C1 segment of cervical spinal cord (tissue), 14 donors: ENCODE measurements at places on chromosomes 5 and 9.
A peak's percentile ranks its signal among the peaks of the same experiment; 100 is the strongest.

GRCh38 chr9:21266733-21267484 lies 27.1 kb upstream of the IFNA14 start:
- DNase-seq: no peak

GRCh38 chr5:132947671-132948070 lies 15.8 kb downstream of the AFF4 start:
- DNase-seq: no peak

DNA sequence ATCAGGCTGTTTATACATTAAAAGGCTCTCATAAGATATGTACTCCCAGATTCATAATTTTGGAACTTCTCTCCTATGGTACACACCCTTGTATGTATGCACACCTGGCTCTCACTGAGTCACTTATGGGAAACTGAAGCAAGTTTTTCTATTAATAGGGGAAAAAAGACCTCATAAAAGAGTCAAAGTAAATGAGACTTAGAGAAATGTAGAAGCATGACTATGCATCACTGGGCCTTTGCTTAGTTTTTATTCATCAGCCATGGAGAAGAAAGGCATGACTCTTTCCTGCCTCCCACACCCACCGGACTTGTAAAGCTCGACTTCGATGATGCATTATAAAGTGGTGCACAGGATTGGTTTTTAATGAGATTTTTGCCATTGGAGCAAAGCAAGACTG lies 28.2 kb downstream of the MTAP start:
- no peak for DNase-seq

DNA sequence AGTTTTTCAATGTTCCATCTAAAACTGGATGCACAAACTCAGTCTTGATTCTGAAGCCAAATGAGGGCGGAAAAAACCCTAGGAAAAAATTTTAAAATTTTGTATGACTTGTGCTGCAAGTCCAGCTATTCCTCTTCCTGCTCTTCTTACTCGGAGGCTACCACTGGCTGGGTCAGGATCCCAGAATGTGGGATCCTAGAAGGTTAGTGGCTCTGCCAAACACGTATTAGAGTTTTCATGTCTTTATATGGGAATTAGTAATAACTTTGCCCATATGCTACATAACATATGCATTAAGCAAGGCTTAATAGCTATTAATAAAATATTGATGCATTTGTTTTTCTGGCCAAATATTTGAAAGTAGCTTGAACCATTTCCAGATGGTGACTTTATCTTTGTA lies 458.3 kb downstream of the AGTPBP1 start:
- DNase-seq: no peak

DNA sequence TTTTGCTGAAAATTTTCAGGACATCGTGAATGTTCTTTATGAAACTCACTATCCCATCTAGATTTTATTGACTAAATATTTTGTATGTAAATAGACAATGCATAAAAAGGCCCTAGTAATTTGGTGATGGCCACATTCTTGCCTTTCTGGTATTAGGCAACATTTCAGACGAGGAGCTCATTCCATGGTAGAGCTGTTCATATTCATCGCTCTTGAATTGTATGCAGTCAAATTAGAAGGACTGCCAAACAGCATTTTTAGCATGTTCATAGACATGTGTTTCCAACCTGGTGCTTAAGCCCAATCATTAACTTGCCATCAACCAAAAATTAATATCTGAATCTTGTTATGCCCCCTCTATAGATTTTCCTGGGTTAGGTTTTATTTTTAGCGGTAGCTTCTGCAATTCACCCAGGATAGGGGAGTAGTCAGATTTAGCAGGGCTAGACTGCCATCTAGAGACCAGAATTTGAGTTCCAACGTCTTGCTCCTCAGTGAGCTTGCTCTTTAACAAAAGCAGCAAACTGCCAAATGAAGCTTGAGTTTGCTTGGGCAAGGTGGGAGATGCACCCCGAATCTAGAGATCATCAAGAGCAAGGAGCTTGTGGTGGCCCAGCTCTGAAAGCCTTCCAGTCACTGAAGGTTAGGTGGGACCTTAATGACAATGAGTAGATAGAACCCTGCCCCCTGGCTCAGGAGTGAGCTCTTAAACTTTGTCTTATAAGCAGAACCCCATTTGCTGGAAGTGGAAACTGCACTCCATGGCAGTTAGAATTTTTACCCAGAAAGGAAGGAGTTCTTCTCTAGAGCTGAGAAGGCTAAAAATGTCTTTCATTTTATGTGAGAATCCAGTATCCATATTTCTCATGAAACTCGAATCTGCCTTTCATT lies 456.2 kb downstream of the RASEF start:
- no peak for DNase-seq

DNA sequence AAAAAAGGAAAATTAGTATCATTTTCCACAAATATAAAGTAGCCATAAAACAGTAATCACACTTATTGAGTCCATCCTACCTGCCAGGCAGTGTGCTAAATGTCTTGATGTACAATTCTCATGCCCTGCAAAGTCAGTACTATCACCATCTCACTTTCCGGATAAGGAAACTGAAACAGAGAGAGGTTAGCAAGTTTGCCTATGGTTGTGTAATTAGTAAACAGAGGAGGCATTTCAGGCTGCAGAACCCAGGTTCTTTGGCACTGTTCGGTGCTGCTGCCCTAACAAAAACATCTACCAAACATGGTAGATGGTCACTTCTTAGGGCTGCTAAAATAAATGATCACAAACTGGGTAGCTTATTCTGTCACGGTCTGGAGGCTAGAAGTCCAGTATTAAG lies 22.6 kb downstream of the PLAC8L1 start:
- no peak for DNase-seq

DNA sequence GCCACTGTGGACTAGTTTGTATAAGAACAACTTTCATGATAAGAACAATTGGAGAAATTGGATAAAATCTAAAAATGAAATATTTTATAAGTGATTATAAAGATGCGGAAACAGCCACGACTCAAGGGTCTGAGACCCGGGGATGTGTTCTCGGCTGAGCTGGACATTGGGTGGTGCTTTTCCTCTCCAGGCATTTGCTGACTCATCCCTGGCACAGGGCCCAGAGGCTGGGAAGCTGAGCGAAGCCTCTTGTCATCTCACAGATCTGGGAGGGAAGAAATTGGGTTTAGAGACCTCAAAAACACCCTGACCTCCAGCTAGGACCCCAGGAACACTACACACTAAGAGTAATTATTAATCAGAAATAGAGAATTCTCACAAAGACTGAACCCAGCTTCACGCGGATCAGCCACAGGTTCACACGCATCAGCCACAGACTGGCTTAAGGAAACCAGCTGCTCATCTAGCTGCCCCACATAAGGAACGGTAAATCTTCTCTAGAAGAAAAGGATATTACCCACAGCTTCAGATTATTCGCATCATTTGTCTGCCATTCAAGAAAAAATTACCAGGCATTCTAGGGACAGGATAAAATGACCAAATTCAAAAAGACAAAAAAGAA lies 2.8 kb upstream of the OR2V1 start:
- no peak for DNase-seq

GRCh38 chr5:146675636-146676035 lies 159.6 kb upstream of the GPR151 start:
- no peak for DNase-seq

- DNase-seq: no peak
Observed at GRCh38 chr5:136676685-136677084, 311.3 kb upstream of the TRPC7 start.

DNA sequence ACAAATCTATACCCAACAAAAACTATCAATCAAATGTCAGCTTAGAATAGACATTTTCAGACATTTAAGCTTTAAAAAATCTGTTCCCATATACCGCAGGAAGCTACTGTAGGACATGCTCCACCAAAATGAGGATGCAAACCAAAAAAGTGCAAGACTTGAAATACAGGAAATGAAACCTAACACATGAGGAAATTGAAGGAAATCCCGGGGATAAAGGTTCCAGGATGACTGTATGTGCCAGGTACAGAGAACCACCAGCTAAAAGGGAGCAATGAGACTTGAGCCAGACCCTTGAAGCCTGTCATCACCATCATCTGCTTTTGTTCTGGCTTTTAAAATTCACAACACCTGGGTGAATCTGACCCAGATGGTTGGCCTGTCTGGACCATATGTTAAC lies 21.4 kb downstream of the DIAPH1 start:
- DNase-seq: no peak

DNA sequence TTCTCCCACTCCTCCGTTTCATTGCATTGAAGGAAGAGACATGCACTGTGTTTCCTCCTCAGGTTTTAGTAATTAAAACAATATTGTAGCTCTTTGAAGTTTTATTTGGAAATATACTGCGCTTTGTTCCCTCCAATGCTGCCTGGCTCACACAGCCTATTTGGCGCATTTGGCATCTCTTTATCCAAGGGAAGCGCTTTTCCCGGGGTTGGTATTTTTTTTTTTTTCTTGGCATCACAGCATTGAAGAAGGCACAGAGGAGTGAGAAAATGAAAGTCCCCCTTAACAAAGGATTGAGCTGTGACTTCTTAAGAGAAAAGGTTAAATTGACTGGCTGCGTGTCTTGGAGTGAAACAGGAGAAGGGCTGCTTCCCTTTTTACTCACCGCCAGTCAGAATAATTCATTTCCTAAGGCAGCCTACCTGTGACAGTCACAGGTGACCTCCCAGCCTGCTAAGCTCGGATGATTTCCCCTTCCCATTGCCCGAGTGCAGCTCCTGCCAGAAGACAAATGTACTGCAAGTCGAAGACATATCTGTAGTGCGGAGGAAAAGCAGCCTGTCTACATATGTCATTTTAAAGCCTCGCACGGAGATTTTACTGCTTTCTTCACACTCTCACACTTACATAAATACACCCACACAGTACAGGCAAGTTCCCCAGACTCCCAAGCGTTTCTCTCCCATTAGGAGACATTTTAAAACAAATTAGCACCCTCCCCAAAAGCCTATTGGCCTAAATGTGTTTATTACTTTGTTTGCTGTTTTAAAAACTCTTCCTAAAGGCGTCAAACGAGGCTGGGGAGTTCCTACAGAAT lies 665.5 kb upstream of the ZNF608 start:
- peak; percentile 59 for DNase-seq

DNA sequence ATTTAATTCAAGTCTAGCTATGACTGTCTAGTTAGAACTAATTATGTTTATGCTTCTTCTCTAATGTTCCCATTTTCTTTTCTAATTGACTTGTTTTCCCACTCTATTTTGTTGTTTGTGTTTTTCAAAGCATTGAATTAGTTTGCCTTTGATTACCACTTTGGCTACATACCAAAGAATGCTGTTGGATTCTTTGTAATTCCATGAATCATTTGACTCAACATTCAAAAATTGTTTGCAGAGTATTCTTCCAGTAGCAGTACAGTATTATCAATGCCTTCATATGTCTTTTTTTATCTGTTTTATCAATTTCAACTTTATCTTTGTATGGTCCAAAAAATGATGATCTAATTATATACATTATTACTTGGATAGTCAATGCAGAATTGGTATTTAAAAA lies 288.7 kb downstream of the RFX3 start:
- DNase-seq: no peak

DNA sequence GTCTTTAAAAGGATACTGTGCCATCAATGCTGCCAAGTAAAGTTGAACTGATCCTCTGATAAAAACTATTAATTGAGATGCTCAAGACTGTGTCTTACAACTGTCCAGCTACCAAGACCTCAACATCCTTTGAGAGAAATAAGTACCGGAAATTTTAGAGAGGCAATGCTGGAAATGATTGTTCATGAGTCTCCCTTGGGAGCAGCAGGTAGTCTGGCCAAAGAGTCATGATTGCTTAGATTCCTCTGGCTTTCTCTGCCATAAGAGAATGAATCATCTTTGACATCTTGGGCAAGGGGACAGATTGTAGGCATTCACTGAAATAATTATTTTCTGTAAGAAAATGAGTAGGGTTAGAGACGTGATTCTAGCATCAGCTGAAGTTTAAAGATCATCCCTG lies 466.6 kb upstream of the DAB2 start:
- no peak for DNase-seq

DNA sequence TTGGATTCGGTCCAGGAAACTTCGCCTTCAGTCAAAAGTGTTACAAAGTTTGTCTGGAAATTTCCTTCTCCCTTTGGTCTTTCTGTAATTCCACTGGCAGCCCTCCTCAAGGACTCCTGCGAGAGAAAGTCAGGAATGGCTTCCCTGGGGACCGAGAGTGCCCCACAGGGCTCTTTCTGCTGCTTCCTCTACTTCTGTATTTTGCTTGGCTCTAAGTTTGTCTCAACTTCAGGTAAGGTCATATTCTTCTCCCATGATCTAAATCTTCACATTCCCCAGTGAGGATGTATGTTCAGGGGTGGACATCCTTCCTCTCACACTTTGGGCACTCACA lies 10.3 kb upstream of the RIOK2 start:
- DNase-seq: no peak

DNA sequence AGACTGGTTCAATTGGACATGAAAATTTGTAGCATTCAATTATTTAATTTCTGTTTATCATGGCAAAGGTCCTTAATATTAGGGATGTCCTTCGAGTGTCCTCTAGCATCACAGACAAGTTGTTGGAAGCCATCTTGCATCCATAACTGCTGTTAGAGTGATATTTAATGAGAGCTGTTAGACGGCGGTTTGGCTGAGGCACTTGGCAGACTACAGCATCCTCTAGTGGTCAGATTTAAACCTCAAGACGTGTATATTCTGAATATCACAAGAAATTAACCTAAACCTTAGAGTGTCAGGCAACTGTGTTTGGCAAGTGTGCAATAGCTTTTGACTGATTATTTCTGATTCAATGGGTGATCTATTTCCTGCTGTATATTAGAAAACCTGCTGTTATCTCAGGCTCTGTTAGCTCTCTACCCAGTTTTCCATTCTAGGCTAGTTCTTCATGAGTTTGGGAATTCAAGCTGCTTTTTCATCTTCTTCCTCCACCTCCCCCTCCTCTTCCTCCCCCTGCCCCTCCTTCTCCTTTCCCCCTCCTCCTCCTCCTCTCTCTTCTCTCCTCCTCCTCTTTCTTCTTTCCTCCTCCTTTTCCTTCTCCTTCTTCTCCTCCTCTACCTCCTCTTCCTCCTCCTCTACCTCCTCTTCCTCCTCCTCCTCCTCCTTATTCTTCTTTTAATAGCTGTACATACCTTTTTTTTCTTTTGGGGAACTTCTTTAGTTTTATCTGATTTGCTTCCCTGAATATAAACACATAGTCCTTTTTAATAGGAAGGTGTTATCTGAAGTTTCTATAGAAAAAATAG lies 8.6 kb downstream of the SPINK1 start:
- DNase-seq: peak; percentile 46

- DNase-seq: no peak
Observed at GRCh38 chr9:81083067-81083466, 606.3 kb downstream of the TLE1 start.

GRCh38 chr5:90307322-90307721 lies 102.2 kb downstream of the CETN3 start:
- no peak for DNase-seq

DNA sequence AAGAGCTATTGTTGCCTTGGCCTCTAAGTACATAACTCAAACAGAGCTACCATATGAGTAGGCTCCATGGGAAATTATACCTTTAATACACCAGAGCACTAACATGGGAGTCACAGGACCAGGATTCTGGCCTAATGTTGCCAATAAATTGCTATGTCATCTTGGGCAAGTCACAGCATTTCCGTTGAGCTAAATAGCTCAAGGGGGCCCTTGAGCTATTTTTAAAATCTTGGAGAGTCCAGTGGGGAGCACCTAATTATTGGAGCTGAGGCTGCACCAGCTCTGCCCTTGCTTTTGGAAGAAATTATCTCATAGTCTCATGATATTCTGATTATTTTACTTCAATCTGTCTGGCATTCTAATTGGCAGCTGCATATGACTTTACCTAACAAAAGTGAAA lies 350.8 kb downstream of the ENC1 start:
- DNase-seq: no peak
